ENCODE measurements at places on chromosomes 13 and 19. TPM values are rescaled to one million over a fixed set of nuclear protein-coding genes. Genes with fewer than 3 reads are reported as not detected.

GRCh38 chr19:51316688-51317087, 5.2 kb downstream of the IGLON5 start:
- no peak for DNase-seq

GRCh38 chr19:1336079-1336684, 47.5 kb upstream of the NDUFS7 start:
- no peak for DNase-seq

- DNase-seq = no peak
Measured at GRCh38 chr13:73250061-73250460, 191.3 kb downstream of the KLF5 start.

- DNase-seq = no peak
Measured at GRCh38 chr13:35016362-35017112, 74.5 kb downstream of the NBEA start.

GRCh38 chr19:27793128-27793643, 1419.8 kb downstream of the UQCRFS1 start:
- peak; percentile 62 for DNase-seq

The APLP1 gene
- not detected for total RNA-seq

The SPC24 gene
- 3.2 TPM for total RNA-seq

The CYP2A6 gene
- total RNA-seq = not detected

GRCh38 chr19:16330806-16331690, 6.4 kb downstream of the KLF2 start:
- peak; percentile 69 for DNase-seq

DNA sequence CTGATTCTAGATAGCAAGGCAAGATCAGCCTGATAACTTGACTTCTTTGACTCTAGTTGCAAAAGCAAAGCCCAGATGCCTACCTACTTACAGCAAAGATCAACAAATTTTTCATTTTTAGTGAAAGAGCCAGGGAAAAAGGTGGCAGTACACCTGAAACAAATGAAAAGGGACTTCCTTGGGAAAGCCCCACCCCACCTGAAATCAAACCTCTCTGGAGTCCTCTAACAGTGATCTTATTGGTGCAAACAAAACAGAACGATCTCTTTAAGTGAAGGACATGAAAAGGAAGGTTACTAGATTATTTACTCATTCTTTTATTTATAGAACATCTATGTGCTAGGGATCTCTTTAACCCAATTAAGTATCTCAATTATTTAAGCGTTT, 507 bp upstream of the LCP1 start:
- no peak for DNase-seq

- DNase-seq = no peak
Measured at GRCh38 chr13:77868717-77869116, 49.9 kb downstream of the EDNRB start.

DNA sequence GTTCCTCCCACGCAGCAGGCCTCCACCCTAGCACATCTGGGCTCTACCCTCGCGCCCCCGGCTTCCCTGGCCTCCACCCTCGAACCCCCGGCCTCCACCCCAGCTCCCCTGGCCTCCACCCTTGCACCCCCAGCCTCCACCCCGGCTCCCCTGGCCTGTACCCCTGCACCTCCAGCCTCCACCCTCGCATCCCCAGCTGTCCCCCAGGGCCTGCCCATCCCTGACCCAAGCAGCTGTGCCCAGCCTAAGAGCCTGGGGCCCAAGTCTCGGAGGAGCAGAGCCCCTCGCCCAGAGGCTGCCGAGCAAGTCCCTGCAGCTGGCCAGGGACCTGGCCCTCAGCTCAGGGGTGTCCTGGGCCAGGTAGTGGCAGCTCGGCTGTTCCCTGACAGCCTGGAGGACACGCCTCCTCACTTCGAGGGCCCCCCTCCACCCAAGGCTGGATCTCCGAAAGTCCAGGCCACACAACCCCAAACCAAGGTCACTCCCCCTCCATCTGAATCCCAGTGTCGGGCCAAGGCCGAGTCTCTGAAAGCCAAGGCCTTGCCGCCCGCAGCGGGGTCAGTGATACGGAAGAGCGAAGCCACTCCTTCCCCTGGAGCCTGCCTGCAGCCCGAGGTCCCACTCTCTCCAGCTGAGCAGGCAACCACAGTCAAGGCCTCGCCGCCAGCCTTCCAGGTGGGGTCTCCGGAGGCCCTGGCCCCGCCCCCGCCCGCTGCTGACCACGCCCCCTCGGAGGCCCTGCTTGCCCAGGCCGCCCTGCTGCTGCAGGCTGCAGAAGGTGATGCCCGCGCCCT, 7.9 kb upstream of the ARHGAP33 start:
- DNase-seq = no peak

- DNase-seq = no peak
Measured at GRCh38 chr19:45972947-45973540, 621 bp downstream of the NOVA2 start.

- DNase-seq = no peak
Measured at GRCh38 chr13:41053384-41053826, 7.9 kb upstream of the WBP4 start.

GRCh38 chr19:10611907-10612306, 13.4 kb upstream of the SLC44A2 start:
- no peak for DNase-seq

- no peak for DNase-seq
Measured at GRCh38 chr13:60788156-60788829, 391.3 kb downstream of the TDRD3 start.

DNA sequence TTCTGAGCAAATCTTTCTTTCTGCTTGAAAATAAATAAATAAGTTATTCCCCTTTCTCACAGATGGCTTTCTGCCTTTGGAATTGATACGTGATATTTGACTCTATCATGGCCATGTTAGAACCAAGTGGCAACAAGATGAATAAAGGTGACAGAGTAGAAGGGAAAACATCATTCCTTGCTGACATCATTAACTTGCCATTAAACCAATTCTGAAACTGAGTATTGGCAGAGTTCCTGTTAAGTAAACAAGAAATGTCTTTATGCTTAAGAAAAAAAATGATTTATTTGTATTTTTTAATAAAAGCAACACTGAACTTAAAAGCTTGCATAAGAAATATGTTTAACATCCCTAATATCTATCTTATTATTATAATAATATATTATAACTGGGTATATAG, 828.1 kb downstream of the PCDH9 start:
- DNase-seq = no peak

GRCh38 chr13:79999601-80000000, 341.3 kb downstream of the SPRY2 start:
- no peak for DNase-seq

The TLE6 gene
- not detected for total RNA-seq

- no peak for DNase-seq
Measured at GRCh38 chr13:99507054-99507453, 5.8 kb downstream of the TM9SF2 start.

The GJA3 gene
- not detected for total RNA-seq

The GRK1 gene
- total RNA-seq = not detected

- no peak for DNase-seq
Measured at GRCh38 chr19:48540110-48540509, 11.9 kb upstream of the SULT2B1 start.

The ZNF555 gene
- 3.0 TPM for total RNA-seq

The WIZ gene
- 17.6 TPM for total RNA-seq

GRCh38 chr13:113122550-113123225, at the start of gene F10:
F10 (plus strand) TSS chr13:113122799; CDS start chr13:113122856, 57 bp downstream.
- no peak for DNase-seq

The MUC16 gene
- total RNA-seq = 0.07 TPM

- peak; percentile 89 for DNase-seq
Measured at GRCh38 chr19:4914736-4915501, 5.6 kb downstream of the UHRF1 start.

DNA sequence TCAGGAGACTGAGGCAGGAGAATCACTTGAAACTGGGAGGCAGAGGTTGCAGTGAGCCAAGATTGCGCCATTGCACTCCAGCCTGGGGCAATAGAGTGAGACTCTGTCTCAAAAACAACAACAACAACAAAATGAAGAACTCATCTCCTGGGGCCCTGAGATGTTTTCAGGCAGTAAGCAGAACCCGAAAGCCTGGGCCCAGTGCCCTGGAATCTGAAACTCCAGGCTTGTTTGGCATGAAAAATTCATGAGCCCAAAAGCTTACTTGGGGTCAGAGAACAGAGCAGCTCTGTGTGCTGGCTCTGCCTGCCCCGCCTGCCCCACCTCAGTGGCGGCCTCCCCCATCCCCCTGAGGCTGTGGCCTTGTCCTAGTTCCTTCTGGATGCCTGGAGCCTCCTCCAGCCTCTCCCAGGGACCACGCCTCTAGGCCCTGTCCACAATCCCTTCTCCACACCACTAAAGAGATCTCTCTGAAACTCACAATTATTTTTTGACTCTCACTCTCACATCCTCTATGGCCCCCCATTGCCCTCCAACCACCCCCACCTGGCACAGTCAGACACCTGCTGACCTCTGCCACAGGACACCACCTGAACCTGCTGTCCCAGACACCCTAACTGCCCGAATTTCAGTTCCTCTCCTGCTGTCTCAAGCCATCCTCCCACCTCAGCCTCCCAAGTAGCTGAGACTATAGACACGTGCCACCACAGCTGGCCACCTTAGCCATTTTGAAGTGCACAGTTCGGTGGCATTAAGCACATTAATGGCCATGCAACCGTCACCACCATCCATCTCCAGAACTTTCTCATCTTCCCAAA, 6.9 kb upstream of the AP1M2 start:
- no peak for DNase-seq

DNA sequence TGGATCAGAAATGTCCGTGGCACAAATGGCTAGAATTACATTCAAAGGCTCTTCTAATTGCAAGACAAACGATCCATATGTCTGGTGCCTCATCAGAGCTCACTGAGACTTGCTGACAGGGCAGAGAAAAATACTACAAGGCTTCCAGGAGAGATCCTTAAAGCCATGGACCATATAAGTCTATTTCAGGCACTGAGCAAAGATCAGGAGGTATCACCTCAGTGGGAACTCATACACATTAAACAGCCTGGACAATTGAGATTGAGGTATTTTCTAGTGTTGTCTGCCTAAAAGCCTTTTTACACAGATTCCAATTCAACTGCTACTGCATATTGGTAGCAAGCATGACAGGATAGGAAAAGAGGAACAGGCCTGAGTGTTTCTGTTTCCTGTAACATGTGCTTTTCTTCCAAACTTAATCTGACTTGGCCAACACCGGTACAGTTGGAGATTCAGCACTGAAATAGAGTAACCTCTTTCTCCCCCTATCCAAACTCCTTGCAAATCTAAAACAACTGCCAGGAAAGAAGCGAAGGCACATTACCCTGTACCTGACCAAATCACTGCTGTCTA, 65.9 kb downstream of the SERP2 start:
- DNase-seq = no peak

GRCh38 chr19:34327851-34328250, 37.1 kb upstream of the GPI start:
- DNase-seq = no peak

DNA sequence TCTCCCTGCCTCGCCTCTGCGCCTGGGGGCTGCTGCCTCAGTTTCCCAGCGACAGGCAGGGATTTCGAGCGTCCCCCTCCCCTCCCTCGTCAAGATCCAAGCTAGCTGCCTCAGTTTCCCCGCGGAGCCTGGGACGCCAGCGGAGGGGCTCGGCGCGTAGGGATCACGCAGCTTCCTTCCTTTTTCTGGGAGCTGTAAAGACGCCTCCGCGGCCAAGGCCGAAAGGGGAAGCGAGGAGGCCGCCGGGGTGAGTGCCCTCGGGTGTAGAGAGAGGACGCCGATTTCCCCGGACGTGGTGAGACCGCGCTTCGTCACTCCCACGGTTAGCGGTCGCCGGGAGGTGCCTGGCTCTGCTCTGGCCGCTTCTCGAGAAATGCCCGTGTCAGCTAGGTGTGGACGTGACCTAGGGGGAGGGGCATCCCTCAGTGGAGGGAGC, 722 bp upstream of the ICAM1 start:
- peak; percentile 62 for DNase-seq

DNA sequence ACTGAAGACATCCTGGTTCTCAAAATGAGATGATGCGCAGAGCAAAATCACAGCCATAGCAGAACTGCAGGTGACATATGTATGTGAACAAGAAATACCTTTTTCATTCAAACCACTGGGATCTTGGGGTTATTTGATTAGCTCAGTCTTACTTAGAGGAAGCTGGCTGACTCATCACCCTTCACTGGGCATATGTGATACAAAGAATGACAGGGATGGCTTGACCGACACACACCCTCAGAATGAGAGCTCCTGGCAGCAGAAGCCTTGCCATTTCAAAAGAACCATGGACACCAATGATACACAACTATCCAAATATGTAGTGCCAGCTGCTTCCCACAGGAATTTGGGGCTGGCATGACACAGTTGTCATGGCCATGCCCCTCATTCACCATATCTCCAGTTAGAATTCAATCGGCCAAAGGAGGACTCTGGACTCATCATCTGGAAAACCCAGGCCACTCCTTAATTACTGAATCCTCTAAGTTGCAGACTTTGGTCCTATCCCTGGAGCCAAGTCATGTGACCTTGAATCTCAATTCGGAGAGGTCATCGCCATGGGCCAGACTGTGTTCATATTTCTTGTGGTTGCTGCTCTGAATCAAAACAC, 115.8 kb downstream of the KATNAL1 start:
- no peak for DNase-seq

The ZNF224 gene
- 42.5 TPM for total RNA-seq

DNA sequence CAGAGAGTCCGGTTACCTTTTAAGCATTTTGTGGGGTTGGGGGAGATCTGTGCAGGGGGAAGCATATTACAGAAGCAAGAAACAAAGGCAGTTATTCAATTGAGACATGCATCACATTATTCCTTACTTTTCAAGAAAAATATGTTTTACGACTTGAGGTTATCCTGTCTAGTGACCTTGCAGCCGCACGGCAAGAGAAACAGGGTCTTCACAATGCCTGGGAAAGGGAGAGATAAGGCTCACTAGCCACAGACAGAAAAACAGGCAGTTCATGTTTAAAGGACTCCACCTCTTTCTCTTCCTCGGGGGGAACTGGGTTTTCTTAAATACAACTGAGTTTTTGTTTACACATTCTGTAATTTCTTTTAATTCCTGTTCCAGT, 536 bp upstream of the NCR1 start:
- no peak for DNase-seq

GRCh38 chr13:102726430-102726829, 31.6 kb upstream of the METTL21C start:
- DNase-seq = no peak

DNA sequence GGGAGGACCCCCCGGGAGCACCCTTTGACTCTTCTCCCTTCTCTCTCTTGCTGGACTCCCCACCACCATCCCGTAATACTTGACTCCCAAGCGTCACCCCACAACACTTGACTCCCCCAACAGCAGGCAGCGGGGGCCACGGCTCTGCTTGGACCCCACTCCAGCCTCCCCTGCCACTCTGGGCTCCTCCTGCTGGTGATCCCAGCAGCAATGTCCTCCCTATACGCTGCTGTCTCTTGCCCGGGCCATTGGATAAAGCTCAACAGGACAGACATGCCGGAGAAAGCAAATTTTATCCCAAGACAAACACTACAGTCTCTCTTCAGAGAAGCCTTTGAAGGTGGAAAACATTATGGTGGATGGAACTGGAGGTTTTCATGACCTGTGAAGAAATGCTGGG, 20.4 kb upstream of the AMER2 start:
- DNase-seq = no peak
